Lower leg skin (tissue), 4 donors: ENCODE measurements at places on chromosomes 13 and 19. TPM values are rescaled to one million over a fixed set of nuclear protein-coding genes. Genes with fewer than 3 reads are reported as not detected.

Gene TBXA2R
- total RNA-seq: 4.2 TPM

Gene PPM1N
- total RNA-seq: 2.9 TPM

Gene COX7A1
- total RNA-seq: 1.1 TPM

Gene RPS5
- 2,840 TPM for total RNA-seq

Gene LHB
- total RNA-seq: 1.2 TPM

Gene KLHL1
- total RNA-seq: not detected

Gene ZNF665
- total RNA-seq: 2.4 TPM

- no peak for DNase-seq
Observed at GRCh38 chr19:15210323-15210781, 9.6 kb upstream of the NOTCH3 start.

- no peak for DNase-seq
Observed at GRCh38 chr19:36257520-36257876, 42.6 kb downstream of the ZNF146 start.

- DNase-seq: no peak
Observed at GRCh38 chr13:34103854-34104253, 285.9 kb downstream of the RFC3 start.

- DNase-seq: no peak
Observed at GRCh38 chr19:51815043-51815442, 20.1 kb downstream of the FPR3 start.
